ENCODE measurements at places on chromosomes 2 and 18.

DNA sequence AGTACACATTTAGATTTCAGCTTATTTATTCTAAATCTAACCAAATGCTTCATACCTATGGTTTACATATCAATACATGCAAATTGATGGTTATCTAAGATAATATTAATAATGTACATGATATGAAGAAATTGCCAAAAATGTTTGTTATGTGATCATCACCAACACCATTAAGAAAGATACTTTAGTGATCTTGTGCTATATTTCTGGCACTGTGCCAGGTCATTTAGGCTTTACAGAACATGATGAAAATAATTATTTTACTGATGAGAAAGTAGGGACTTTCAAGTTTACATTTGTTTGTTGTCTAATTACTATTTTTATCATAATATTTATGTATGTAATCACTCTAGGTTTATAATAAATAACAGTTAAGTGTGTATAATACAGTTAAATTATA lies 158.3 kb downstream of the GULP1 start:
- no peak for DNase-seq

GRCh38 chr2:180063494-180064092 lies 56.5 kb upstream of the CWC22 start:
- no peak for DNase-seq

GRCh38 chr2:3041841-3042600 lies 335.6 kb downstream of the EIPR1 start:
- no peak for DNase-seq

DNA sequence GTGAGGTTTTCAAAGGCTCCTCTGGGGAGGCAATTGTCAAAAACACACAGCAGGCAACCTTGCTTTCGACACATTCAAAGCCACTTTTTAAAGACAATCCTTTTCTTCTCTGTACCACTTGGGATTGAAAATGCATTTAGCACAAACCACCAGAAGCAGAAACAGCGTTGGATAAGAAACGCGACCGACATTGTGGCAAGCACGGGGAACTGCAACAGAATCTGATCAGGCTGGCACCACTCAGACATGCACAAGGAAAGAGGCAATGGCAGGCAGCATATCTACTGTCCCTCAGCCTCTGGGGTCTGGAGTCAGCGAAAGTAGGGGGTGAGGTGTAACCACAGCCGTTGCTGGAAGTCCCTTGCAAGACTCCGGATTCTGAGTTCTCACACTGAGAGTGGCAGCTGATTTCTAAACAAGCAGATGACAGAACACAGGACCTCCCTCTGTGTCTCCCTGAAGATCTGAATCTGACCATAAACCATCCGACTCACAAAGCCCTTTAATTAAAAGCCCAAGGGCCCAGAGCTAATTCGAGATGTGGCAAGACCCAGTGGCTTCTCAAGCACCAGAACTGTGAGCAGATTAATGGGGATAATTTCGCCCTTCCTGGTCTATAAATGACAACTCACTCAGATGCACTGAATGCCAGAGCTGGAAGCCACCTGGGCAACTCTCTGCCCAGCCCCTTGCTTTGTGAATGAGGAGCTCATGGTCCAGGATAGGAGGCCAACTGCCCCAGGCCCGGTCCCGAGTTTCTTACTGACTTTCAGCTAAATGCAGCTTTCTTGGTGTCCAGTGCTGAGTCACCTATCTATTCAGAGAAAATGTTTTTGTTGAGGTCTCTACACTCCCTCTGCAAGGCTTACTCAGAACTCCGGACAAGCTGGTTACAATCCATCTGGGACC lies 29.6 kb downstream of the CYRIA start:
- DNase-seq: peak; percentile 23

DNA sequence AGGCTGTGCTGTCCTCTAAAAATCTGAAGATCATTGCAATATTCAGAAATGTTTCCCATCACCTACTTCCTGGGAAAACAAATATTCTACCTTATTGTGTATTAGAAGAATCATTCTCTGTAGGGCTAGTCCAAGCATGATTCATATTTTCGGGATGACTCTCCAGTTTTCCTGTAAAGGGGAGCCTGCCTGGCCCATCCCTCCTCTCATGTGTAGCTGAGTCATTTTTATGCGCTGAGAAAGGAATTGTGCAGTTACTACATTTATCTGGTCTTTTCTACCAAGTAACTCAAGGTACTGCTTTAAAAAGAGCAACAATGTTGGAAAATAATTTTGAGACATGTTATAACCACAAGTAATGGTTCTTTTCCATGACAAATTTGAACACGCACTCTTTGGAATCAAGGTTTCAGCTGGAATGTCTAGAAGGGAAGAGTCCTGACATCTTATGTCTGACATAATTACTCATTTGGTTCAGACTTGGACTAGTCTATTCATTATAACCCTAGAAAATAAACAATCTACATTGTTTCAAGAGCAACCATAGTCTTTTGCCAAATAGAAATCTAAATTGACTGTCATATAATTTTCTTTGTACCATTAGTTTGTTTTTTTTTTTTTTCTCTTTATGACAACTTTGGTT lies 6.6 kb downstream of the DSG3 start:
- no peak for DNase-seq

- DNase-seq: no peak
These were observed 71.4 kb downstream of the MARCHF4 start for GRCh38 chr2:216300906-216301305.

GRCh38 chr18:9810994-9811705 lies 74.6 kb upstream of the TXNDC2 start:
- no peak for DNase-seq

GRCh38 chr2:169011698-169012097 lies 19.4 kb downstream of the ABCB11 start:
- no peak for DNase-seq

GRCh38 chr2:222427646-222428301 lies 3.4 kb downstream of the SGPP2 start:
- DNase-seq: peak; percentile 40

DNA sequence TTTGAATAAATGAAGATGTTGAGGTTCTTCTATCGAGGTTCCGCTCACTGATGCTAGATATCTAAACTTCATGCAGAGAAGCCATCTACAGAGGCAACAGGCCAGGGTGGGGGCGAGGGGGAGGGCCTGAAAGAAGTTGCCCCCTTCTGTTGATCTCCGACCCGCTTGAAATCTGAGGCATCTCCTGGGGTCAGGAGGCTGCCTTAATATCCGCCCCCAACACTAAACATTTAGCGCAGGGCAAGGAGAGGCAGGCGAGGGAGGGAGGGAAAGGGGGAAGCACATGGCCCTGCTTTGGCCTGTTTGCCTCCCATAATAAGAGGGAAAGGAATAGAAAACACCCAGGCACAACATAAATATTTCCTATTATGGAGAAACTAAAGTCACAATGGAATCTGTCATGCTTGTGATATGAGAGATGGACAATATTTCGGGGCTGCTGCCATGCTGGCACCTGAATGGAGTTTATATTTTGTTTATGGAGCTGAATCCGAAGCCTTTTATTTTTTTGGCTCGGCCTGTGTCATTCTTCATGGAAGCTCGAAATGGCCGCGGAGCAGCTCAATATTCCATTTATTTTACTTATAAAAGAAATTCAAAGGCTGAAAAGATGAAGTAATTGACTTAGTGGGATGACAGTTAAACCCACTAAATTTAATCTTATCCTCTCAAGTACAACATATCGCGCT lies 221.1 kb downstream of the INSIG2 start:
- DNase-seq: peak; percentile 14

DNA sequence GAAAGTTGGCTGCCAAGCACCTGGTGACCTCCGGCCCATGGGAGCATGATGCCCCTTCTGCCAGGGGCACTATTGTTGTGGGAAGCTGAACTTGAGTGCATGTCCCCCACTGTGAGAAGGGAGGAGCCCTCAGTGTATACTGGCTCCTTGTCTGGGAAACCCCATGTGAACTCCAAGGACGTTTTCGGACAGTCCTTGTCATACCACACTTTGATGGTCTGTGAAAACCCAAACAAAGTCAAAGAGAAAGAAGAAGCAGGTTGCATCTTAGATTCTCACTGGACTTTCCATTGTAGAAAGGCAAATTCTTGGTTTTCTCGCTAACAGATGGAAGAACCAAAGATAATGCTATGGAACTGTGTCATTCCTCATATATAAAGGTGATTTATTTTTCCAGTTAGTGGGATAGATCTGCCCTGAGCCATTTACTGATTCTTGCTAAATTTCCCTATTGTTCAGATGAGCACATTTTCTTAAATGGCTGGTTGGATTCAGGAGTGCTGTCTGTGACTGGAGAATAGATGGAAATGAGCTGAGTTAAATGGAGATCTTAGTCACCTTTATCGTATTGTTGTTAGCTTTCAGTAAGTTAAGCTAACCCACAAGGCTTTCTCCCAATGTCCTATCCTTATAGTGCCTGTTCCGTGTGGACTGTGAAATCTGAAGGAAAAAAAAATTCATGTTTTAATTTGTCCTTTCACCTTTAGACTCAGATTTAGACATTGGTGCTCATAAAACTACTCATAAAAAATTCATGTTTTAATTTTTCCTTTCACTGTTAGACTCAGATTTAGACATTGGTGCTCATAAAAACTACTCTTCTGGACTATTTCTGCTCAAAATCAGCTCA lies 166.6 kb downstream of the ACTR3 start:
- DNase-seq: no peak

- no peak for DNase-seq
These were observed 209.2 kb downstream of the MGAT5 start for GRCh38 chr2:134462791-134463698.

GRCh38 chr18:48397021-48397420 lies 12.2 kb downstream of the ZBTB7C start:
- no peak for DNase-seq

GRCh38 chr2:106886916-106887758 lies 1.2 kb upstream of the ST6GAL2 start:
- DNase-seq: peak; percentile 79

- DNase-seq: peak; percentile 77
These were observed 40.2 kb upstream of the GMCL1 start for GRCh38 chr2:69789175-69789721.

DNA sequence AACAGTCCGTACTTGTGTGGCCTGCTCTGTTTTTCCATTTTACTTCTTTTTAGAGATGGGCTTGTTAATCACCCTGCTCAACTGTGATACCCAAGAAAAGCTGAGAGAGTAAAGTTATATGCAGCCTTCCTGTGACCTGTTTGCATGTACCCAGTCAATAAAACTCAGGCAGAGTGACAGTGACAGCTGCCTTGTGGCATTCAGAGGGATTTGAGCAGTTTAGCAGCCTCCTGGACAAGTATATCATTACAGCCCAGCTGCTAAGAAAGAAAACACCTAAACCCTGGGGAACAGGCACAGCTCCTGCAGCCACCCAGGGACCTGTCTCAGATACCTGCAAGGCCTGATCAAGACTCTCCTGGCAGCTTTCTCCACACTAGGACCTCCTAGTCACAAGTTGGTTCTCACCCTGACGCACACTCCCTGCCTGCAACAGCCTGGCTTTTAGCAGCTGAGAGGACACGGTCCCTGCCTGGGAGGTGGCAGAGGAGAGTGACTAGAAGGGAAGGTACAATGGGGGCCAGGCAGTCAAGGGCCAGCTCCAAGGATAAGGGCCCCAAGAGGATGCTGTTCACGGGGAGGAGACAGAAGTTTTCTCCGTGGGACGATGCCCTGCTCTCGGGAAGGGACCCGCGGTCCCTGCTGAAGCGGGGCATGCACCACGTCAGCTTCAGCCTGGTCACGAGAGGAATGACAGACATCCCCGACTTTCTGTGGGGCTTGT lies at the start of gene LRRC30:
Gene LRRC30 (plus strand): TSS at position 464 of the 724 bp plus-strand sequence. CDS start 50 bp downstream, at position 514.
- no peak for DNase-seq

DNA sequence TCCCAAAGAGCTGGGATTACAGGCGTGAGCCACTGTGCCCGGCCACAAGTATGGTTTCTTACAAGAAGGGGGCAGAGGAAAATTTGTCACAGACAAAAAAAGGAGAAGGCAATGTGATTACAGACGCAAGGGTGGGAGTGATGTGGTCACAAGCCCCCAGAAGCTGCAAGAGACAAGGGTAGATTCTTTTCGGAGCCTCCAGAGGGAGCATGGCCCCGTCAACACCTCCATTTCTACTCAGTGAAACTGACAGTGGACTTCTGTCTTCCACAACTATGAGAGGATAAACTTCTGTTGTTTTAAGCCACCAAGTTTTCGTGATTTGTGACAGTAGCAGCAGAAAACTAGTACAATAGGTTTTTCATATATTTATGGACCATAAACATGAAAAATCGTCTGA lies 2.1 kb upstream of the TCF7L1 start:
- no peak for DNase-seq

DNA sequence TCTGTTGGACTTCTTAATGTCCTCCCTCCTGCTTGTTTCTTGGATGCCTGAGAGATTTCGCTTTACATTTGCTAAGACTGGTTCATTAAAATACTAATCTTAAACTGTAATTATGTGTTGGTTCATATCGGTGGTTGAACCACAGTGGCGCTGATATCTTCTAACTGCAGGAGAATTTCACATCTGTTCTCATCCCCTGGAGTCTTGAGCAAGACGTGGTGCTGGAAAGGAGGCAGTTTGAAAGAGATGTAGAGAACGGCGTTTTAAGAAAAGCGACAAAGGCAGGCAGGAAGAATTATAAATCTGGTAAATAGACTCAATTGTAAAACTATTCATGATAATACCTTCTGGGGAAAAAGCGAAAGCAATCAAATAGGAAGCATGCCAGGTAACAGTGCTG lies 79.5 kb downstream of the NXPH2 start:
- DNase-seq: no peak

DNA sequence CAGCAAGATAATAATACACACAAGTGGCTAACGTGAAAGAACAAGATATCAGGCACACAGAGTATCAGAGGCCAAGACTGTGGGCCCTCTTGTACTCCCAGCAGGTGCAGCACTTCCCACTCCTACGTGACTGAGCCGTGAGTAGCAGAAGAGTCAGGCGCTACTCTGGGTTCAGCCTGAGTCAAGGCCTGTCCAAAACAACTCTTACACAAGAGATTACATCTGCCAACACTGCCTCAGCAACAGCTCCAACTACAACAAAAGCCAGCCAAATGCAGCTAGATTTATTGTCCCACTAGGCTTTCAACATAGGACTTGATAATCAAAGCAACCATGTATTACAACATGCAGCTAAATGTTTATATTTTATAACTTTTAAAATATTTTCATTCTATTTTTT lies 56.2 kb downstream of the ITSN2 start:
- DNase-seq: no peak

- DNase-seq: no peak
These were observed 244.2 kb downstream of the CD226 start for GRCh38 chr18:69703461-69703860.

DNA sequence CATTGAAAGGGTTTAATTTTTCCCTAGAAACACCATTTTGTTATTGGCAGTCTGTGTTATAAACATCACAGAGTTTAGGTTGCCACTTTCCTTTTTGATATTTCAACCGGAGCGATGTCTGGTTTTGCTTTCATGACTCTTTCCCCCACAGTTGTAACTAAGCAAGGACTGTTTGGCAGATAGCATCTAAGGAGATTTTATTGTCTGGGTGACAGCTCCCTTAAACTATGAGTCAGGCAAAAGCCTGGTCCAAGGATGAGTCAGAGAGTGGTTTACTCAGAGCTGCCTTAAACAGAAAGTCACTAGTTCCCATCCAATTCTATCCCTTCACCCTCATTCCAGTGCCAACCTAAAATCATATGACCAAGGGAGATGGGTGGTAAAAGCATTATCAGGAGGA lies 341.6 kb upstream of the VWC2L start:
- no peak for DNase-seq

Data from stomach (tissue), 19 donors.